Stimulated activated CD4-positive, alpha-beta T cell treated with anti-CD3 and anti-CD28 coated beads, Interleukin-2, amount 100 ng/mL, for 4 hours (primary cell): ENCODE measurements at places on chromosomes 3 and 15.

GRCh38 chr3:105158286-105158685 is 208.4 kb upstream of the ALCAM start:
- no peak for DNase-seq

DNA sequence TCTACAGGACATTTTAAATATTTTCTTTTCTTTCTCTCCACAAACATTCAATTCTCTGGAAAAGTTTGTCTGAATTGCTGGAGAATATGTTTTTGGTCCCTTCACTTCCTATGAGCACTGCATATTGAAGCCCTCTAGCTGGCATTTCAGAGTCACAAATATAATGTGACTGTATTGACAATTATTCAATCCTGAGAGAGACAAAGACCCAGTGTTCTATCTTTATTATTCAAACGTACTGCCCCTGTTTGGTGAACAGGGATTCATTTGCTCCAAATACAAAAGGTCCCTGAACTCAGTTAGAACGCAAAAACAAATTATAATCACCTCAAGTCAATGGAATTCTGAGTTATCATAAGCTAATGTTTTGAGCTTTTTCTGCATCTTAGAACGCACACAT is 173.1 kb upstream of the CDIN1 start:
- DNase-seq = no peak

GRCh38 chr15:59456114-59456513 is 18.1 kb downstream of the FAM81A start:
- DNase-seq = no peak

GRCh38 chr15:42727750-42728381 is 9.1 kb downstream of the CDAN1 start:
- DNase-seq = no peak

DNA sequence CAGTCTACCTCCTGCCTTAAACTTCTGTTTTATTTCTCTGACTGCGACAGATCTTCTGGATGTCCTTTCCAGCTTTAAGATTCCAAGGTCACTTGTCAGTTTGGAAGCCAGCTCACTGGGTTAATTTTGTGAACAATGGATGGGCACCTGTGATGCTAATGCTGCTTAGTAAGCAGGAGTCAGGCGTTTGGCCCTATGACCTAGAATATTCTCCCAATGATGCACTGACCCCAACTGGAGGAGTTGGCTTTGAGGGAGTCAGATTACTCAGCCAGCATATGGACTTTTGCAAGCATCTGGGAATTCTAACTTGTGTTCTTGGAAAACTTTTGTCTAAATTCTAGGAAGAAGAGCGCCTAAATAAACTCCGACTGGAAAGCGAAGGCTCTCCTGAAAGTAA is 28.1 kb downstream of the HACD3 start:
- DNase-seq = no peak

GRCh38 chr3:178808748-178809147 is 262.9 kb downstream of the ZMAT3 start:
- no peak for DNase-seq

DNA sequence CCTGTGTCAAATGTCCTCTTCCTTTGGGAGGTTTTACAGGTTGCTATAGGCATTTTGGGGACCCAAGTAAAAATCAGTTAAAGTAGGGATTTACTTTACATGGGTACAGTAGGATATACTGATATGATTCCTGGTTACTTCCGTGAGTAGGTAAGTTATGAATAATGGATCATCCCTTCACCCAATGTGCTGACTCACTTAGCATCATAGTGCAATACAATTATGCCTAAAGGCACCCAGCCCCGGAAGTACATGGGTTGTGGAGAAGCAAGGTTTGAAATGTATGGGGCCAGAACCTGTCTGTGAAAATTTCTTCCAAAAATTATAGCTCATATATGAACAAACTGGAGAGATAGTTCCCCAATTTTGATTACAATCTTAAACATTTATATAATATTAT is 64.0 kb downstream of the GLB1 start:
- DNase-seq = no peak

DNA sequence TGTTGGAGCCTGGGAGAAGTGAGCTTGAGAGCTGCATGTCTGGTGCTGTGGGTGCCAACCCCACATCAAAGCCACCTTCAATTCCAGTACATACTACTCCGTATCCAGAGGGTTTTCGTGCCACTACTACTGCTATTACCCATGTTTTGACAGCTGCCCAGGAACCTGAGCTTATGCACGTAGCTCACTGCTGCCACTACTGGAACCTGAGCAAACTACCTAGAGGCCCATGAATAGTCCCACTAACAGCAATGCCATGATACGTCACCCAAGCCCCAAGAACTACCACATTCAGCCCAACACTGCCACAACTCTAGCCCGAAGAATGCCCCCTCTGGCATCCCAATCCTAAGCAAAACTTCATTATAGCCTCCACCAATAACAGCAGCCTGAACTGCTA is 215.2 kb upstream of the BCHE start:
- DNase-seq = no peak

DNA sequence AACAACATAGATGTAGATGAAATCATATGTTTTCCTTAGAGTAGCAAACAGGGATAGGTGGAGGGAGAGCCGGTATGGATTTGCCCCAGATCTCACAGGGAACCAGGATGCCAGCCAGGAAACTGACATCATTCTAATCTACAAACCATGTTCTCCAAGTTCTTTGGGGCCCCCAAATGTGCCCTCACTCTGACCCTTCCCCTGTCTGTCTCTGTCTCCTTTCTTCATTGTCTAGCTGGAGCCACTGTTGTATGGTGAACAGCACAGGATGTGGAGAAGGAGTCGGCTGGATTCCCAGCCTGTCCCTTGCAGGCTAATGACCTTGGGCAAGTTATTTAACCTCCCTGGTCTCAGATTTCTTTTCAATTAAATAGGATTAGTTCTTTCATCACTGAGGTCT is 962 bp downstream of the ATP13A5 start:
- no peak for DNase-seq

- no peak for DNase-seq
These were observed 1277.6 kb downstream of the ZPLD1 start for GRCh38 chr3:103712320-103713008.

- DNase-seq = no peak
These were observed 116.3 kb downstream of the AKAP13 start for GRCh38 chr15:85496551-85497171.

GRCh38 chr3:69113536-69113935 is 8.9 kb downstream of the LMOD3 start:
- no peak for DNase-seq

- no peak for DNase-seq
These were observed 951 bp downstream of the POMGNT2 start for GRCh38 chr3:43104660-43105595.

DNA sequence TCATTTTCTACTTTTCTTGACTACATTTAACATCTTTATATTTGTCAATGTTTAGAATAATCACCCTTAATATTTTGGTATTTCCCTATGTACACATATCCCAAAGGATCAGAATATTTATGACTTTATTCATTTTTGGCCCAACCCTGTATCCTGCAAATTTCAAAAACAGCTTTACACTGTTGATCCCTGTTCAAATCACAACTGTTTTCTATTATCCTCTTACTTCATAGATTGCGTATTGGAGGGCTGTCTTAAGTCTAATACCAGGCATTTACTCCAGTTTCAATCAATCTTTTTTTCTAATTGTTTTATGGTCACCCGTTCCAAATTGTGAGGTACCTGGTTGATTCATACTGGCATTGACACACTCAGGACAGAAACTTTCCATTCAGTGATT is 107.9 kb downstream of the RPL22L1 start:
- no peak for DNase-seq

DNA sequence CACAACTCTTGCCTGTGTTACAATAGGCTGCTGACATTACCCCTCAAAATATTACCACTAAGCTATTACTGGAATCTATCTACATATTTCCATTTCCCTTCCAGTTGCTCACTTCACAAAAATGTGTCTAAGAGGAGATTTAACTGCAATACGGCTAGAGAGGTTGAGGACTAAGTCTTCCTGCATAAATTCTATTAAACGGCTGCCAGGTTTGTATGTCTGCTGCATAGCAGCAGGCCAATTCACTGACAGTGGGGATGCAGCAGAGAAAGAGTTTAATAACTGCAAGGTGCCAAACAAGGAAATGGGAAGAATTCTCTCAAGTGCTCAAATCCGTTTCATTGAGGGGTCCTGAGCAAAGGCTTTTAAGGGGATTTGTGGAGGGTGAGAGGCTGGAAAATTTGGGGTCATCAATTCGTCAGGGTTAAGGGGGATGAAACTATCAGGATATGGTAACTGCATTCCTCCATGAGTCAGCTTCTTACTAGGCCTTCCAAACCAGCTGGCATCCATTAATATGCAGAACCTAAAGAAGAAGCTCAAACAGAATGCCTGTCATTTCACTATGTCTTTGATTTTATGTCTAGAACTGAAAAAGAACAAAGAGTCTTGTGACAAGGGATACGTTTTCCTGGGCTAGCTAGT is 675.6 kb downstream of the TBL1XR1 start:
- DNase-seq = no peak

- DNase-seq = no peak
These were observed 99.1 kb downstream of the SLC49A4 start for GRCh38 chr3:122893754-122894668.
